Fibroblast of gingiva (primary cell): ENCODE measurements at places on chromosomes 6 and 20.
A peak's percentile ranks its signal among the peaks of the same experiment; 100 is the strongest.

- no peak for DNase-seq
These were observed 383.8 kb downstream of the ADGRB3 start for GRCh38 chr6:69018906-69019305.

GRCh38 chr20:63223121-63223825 lies 7.3 kb upstream of the YTHDF1 start:
- DNase-seq, result no peak

DNA sequence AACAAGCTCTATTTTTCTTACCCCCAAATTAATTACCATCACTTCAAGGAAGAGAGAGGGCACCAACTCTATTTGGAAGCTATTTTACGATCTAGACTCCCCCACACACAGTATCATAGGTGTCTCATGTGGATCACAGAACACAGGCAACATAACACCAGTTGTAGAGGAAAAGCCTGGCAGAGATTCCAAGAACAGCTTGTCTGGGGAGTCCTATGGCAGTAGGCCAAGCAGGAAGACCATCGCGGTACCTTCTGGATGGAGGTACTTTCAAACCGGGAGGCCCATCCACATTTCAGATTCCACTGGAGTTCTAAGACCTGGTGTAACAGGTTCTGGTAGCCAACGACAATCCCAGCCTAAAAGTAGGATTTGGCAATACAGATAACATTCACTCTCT lies 37.6 kb upstream of the SPDEF start:
- DNase-seq, result no peak

GRCh38 chr6:2819115-2819514 lies 22.5 kb downstream of the SERPINB1 start:
- DNase-seq, result no peak

DNA sequence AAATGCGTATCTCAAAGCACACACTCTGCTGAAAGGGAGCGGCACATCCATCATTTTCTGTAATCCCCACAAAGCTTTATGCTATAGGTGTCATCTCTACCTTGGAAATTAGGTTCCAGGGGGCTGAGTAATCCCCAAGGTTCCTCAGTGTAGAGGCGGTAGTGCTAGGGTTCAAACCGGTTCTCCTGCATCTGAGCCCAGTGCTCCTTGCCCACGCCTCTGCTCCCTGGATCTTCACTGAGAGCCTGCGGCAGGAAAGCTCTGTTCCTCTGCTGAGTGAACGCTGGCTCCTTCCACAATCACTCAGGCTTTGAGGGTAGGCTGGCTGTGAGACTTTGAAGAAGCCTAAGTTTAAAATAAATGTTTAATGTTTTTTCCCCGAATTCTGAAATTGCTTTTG lies 24.9 kb downstream of the SLC22A23 start:
- no peak for DNase-seq

DNA sequence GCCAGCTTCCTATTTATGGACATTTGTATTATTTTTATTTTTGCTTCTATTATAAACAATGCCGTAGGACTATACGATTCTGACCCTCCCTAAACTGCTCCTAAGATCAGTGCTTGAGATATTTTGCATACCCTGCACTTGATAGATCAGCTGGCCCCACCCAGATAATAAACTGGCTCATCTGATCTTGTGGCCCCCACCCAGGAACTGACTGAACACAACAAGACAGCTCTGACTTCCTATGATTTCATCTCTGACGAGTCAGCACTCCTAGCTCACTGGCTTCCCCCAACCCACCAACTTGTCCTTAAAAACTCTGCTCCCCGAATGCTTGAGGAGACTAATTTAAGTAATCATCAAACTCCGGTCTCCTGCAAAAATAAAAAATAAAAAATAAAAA lies 34.9 kb upstream of the TFAP2A start:
- DNase-seq, result no peak

DNA sequence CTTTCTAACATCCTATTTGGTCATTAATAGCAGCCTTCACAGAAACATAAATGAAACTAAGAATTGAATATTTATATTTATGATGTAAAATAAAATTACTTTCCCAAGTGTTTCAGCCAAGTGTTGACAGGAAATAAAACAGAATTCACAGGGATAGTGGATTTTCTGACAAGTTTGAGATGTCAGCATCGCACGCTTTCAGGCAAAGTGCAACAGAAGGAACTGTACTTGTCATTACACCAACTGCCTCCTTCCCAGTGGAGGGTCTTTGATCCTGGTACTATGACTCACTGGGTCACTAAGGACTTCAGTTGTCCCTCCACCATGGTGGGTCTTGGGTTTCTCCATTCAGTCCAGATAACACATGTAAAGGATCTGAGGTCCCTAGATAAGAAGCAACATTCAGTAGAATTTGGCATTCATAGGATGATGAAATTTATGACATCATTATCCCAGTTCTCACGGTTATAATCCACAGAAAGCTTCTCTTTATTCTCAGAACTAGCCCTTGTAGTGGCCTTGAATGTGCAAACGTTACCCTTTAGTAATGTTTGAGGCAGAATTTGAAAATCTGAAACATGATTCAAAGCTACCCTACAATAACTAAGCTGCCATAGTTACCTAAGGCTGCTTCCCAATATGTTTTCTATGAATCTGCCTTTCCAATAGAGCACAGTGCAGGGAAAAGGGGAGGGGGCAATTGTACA lies 3.8 kb upstream of the TNFAIP3 start:
- no peak for DNase-seq

DNA sequence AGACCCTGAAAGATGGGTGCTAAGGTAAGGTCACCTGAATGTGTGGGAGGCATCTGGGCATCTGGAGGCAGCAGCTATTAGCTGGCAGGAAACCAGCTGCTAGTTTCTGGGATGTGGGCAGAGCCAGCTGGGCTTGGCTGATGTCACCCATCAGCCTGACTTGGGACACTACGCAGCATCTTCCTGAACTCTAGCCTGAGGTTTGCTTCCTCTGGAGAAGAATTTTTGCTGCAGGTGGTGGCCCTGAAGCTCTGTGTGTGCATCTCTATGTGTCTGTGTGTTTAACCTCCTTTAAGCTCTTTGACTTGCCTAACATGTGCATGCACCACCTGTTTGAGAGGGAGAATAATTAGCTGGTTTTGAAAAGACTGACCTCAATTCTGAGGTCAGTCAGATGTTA lies 465.1 kb upstream of the CHD6 start:
- DNase-seq, result no peak

DNA sequence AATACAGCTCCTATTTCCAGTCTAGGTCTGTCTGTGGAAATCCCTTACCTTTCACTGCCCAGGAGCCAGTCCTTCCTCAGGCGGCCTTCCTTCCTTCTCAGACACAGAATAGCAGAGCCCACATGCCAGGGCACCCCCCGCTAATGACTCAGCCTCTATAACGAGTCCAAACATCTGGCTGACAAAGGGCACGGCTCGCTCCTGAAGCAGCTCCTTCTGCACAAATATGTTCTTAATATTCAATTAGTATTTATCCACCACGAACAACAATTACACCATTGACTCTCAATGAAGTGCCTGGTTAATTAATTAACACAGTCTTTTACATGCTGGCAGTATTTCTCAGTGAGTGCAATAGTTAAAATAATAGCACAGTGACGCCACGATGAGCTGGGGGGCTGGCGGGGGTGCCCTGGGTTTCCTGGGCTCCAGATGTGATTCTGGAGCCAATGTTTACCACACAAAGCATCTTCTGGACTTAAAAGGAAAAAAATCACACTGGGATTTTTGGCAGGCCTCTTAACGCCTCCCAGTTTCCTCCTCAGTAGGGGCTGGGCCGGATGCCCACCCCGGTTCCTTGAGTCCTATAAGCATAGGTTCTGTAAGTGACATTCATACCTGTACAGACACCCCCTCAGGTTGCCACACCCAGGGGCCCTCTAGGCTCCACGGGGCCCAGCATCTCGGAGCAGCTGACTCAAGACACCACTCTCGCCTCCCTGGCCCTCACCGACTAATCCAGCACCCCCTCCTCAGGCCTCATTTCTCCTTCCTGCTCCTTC lies 158.6 kb upstream of the MLN start:
- DNase-seq, result peak; percentile 41

DNA sequence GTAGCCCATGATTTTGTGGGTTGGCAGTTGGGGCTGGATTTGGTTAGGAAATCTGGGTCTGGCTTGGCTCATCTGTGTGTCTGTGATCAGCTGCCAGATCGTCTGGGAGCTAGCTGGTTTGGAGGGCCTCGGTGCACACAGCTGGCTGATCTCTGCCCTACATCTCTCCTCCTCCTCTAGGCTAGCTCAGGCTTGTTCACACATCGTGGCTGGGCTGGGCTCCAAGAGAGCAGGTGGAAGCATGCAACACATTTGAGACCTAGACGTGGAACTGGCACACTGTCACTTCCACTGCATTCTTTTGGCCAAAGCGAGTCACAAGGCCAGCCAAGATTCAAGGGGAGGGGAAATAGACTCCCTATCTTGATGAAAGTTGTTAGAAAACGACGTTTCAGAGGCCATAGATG lies 15.9 kb downstream of the NDUFAF5 start:
- peak; percentile 84 for DNase-seq

- DNase-seq, result peak; percentile 67
These were observed 554.2 kb downstream of the CDH26 start for GRCh38 chr20:60512443-60512842.

DNA sequence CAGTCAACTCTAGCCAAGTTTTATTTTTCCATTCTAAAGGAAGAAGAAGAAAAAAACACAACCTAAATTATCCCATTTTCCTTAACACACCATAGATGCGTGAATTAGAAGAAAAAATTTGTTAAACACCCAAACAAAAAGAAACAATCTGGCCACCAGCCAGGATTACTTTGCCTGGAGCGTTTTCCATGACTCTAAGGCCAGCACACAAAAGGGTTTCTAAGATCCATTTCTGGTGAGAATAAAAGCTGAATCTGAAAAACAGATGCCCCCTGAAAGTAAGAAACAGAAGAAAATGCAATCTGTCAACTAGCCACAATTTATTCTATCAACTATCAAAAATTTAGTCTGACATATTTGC lies 267.2 kb upstream of the SULF2 start:
- DNase-seq, result peak; percentile 14

DNA sequence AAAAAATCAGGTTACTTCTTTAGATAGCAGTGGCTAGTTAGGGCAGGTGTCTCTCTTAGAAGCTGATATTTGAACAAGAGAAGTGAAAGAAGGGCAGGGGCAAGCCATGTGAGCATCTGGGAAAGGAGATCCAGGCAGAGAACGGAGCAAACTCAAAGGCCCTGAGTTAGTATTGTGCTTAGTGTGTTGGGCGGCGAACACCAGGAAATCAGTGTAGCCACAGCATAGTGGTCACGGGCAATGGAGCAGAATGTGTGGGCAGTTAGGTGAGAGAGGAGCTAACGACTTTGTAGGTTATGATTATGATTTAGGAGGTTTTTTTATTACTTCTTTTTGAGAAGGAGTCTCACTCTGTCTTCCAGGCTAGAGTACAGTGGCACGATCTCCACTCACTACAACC lies 229.3 kb downstream of the TMEM242 start:
- DNase-seq, result no peak

- no peak for DNase-seq
These were observed 139.4 kb downstream of the ID4 start for GRCh38 chr6:19976411-19977129.

DNA sequence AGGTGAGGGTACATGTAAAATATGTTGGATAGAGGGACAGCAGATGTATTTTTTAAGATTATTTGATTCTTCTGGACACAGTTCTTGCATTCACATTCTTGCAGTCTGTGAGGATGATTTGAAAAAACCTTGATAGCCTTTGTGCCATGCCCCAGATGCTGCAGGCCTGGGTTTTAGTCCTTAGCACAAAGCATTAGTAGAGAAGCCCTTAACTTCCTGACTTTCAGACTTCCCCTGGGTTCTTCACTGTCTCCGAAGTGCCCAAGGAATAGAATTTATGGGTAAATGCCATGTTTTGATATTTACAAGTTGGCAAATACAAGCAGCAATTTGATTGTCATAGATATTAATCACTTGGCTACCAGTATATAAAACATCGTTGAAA lies 67.6 kb upstream of the SUPT3H start:
- DNase-seq, result no peak

DNA sequence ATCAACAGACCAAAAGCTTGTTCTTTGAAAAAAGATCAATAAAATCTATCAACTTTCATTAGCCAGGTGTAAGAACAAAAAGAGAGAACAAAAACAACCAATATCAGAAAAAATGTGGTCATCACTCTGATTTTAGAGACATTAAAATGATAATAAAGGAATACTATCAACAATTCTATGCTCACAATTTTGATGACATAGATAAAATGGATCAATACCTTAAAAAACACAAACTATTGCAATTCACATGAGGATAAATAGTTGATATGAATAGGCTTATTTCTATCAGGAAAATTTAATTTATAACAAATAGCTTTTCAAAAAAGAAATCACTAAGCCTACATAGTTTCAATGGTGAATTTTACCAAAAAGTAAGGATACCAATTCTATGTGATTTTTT lies 809.4 kb upstream of the EYS start:
- DNase-seq, result no peak

- no peak for DNase-seq
These were observed 3.7 kb downstream of the PRSS16 start for GRCh38 chr6:27251112-27251605.

DNA sequence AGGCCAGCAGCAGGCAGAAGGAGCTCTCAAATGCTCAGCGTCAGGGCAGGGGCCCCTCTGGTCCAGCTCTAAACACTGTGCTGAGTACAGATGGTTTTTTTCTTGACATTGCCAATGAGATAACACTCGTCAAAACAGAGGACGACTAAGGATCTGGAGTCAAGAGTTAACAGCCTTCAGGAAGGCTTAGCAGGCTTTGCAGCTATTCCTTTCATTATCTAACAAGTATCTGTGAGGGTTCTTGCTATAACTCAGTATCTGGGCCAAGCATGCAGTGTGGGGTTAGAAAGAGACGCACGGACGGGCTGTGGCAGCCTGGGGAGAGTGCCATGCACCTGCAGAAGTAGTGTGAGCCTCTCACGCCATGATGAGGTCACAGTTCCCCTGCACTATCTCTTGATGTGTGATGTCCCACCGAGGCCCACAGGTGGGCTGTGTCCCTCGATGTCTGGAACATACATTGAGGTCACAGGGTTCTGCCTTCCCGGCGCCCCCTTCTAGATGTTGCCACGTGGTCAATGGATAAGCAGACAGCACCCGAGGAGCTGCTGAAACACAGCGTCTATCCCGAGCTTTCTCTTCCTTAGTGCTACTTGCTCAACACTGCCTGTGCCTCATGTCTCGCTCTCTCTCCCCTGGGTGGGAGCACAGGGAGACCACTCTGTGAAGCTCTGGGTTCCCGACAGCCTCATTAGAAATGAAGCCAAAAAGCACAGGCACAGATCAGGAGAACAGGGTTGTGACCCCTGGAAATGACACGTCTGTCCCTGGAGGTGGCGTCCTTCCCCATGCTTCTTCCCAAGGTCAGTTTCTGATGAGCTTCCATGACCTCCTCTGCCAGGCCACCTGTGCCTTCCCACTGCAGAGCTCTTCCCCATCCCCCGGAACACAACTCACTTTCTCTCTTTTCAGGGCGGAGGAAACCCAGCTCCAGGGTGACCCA lies 85.5 kb upstream of the RPS6KA2 start:
- DNase-seq, result no peak

GRCh38 chr6:98036344-98036923 lies 753.4 kb upstream of the MMS22L start:
- no peak for DNase-seq

GRCh38 chr6:34661357-34661756 lies 35.2 kb downstream of the ILRUN start:
- no peak for DNase-seq

- DNase-seq, result no peak
These were observed 44.4 kb upstream of the SLC22A3 start for GRCh38 chr6:160303806-160304205.
